ENCODE measurements at places on chromosomes 6 and 20.

GRCh38 chr6:137161949-137162348 lies 11.5 kb downstream of the IL22RA2 start:
- no peak for DNase-seq

- no peak for DNase-seq
Observed at GRCh38 chr6:80319196-80319595, 212.7 kb downstream of the BCKDHB start.

DNA sequence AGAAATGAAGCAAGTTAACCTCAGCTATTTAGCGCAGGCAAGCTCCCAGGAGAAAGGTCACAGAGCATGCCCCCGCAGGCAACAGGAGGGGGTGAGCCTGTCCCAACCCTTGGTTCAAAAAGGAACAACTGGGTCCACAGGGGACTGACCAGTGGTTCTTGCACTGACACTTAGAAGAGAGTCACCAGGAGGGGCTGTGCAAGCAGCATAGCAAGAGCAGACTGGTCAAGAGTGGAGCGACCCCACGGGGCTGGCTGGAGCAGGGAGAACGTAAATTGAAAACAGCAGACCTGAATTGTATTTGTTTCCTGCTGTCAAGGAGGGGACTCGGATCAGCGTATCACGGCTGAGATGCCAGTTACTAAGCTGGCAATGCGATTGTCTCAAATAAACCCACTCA lies 32.8 kb downstream of the GABRR1 start:
- DNase-seq, result peak; percentile 42

DNA sequence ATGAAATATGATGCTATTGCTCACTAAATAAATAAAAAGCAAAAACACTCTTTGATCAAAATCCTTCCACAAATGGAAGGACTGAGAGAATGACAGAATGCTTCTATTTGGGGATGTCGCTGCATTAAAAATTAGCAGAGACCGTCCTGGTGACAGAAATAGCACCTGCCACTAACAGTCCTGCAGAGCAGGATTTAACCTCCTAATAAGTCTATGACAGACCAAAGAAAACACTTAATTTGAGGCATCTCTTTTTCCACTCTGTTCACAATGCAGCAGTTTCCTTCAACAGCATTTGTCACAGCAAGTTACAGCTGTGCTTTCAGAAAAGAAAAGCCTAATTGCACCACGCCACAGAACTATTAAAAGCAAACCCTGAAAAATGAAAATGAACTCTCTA lies 140.6 kb upstream of the BEND6 start:
- DNase-seq, result no peak

- no peak for DNase-seq
Observed at GRCh38 chr20:32296819-32297420, 19.5 kb downstream of the KIF3B start.

GRCh38 chr20:56691325-56691998 lies 62.4 kb downstream of the TFAP2C start:
- no peak for DNase-seq

- no peak for DNase-seq
Observed at GRCh38 chr6:138818496-138819194, 22.8 kb downstream of the ECT2L start.

- DNase-seq, result no peak
Observed at GRCh38 chr20:19723051-19723450, 35.0 kb upstream of the RIN2 start.

- DNase-seq, result no peak
Observed at GRCh38 chr6:139546106-139546472, 171.6 kb upstream of the CITED2 start.

DNA sequence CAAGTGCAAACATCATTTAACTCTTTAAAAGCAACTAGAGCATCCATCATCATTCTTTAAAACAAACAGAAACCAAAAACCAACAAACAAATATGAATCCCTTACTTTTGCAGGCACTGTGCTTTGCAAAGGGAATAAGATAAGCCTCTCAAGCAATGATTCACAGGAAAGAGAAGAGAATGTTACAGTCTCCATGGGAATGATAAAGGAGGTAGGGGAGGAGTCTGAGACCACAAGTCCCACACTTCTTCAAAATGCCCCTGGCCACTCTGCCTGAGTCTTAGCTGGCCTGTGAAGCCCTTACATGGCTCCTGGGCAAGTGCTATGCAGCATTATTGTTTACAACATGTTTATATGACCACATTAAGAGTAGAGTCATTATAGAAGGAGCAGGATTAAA lies 257.7 kb upstream of the MARCKS start:
- no peak for DNase-seq

DNA sequence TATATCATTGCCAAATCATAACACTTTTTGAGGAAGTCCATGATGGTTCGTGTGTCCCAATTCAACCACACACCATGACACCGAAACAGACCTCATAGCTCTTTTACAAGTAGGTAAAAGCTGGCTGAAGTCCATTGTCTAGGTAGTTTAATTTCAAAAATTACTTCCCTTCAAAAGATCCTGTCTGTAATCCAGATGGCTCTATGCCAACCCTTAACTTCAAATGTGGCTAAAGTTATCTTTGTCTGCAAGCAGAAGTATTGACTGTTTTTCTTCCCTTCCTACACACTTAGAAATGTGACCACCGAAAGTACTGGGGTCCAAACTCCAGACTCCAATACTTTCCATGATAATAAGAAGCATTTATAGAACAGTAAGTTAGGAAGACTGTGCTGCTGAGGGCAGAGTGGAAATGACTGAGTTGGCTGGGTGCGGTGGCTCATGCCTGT lies 8.3 kb upstream of the TIAM2 start:
- DNase-seq, result no peak

DNA sequence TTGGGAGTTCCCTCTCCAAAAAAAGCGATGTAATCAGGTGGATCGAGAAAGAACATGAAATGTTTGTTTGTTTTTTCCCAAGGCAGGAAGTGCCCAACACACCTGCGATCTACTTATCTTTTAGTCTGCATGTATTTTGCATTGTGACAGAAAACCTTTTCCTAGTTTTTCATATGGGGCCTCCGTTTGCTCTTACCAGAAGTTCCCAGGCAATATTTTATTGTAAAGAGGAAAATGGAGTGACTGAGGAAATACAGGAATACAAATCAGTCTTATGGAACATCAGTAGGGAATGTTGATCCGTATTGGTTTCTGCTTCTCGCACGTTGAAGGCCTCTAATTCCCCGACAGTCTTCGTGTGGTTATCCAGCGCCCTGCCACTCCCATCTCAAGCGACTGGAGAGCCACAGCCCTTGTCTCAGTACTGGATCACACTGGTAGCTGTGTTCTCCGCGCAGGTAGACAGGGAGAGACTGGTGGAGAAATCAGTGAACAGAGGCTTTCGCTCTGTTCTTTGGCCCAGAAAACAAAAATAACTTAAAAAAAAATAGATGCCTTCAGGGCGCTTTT lies 107.4 kb downstream of the TRIM27 start:
- no peak for DNase-seq

DNA sequence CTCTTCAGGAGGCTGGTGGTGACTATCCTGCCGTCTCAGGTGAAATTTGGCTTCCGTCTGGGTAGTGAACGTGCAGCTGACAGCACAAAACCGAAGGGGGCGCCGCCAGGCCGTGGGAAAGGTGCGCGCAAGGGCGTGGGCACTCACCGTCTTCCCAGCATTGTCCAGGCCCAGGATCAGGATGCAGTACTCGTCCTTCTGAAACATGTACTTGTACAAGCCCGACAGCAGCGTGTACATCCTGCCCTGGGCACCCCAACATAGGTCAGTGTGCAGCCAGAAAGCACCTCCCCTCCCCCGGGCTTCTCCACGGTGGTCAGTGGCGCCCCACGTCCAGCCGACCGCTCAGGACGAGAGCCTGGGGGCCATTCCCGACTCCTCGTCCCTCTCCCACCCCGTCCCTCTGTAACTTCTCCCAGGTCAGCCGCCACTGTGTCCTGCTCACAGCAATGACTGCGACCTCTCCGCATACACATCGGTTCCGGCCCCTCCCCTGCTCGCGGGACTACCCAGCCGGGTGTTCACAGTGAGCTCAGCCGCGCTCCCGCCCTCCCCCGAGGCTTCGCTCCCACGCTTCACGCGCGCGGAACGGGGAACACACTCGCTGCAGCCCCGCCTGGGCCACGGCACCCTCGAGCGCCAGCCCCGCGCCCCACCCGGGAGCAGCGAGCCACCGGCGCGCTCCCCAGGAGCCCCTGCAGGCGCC lies 771 bp downstream of the ARFRP1 start:
- DNase-seq, result peak; percentile 72
